ENCODE measurements at places on chromosomes 5 and 9. TPM values are rescaled to one million over a fixed set of nuclear protein-coding genes. Genes with fewer than 3 reads are reported as not detected.

GMCL2 gene
- not detected for total RNA-seq

SLC34A1 gene
- not detected for total RNA-seq

C5orf34 gene
- total RNA-seq: 4.5 TPM

LCN2 gene
- 6.8 TPM for total RNA-seq

AK8 gene
- total RNA-seq: 0.83 TPM

NUTM2G gene
- not detected for total RNA-seq

CD72 gene
- 0.13 TPM for total RNA-seq

PLAC8L1 gene
- 0.26 TPM for total RNA-seq

LIX1 gene
- not detected for total RNA-seq

RFK gene
- 44.5 TPM for total RNA-seq

IL7R gene
- 0.19 TPM for total RNA-seq

CATSPER3 gene
- total RNA-seq: 0.42 TPM

TMEM174 gene
- not detected for total RNA-seq

TAF11L10 gene
- total RNA-seq: not detected

TLE1 gene
- total RNA-seq: 96.8 TPM

BTNL8 gene
- total RNA-seq: not detected

ZFP62 gene
- 8.6 TPM for total RNA-seq

OMD gene
- total RNA-seq: not detected

S100Z gene
- total RNA-seq: not detected

LPAR1 gene
- 17.9 TPM for total RNA-seq

KIF24 gene
- total RNA-seq: 3.7 TPM

PCDHB6 gene
- 0.89 TPM for total RNA-seq

HAVCR1 gene
- total RNA-seq: 42.6 TPM

GPX3 gene
- total RNA-seq: 22.8 TPM
